ENCODE measurements at places on chromosomes 13 and 19.
A peak's percentile ranks its signal among the peaks of the same experiment; 100 is the strongest.

GRCh38 chr19:4183967-4184717 is 1.7 kb downstream of the ANKRD24 start:
- DNase-seq: peak; percentile 20

DNA sequence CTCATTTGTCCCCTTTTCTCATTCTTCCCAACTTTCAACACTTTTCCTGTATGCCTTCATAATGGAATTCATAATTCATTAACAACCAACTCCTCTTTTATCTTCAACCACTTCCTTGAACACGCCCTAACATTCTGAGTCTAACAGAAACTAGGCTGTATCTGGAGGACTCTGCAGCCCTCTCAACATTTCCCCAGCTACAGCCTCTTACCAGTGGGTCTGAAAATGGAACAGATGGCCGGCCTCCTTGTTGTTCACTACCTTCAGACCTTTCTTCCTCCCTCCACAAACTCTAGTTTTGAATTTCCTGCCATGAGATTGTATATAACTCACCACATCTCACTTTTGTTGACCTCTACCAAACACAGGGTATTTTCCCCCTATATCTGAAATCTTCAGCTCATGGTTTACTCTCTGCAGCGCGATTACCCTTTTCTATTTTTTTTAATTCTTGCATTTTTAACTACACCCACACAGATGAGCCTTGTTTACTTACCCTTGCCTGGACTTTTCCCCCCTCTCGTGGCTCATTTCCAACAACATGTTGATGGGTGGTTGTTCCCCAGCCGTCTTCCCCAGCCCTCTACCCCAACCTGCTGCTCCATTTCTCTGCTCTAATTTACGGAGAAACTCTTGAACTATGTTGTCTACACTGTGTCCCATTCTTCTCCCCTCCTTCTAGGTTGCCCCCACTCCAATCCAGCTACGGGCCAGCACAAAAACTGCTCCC is 846 bp downstream of the ZNF790 start:
- no peak for DNase-seq

DNA sequence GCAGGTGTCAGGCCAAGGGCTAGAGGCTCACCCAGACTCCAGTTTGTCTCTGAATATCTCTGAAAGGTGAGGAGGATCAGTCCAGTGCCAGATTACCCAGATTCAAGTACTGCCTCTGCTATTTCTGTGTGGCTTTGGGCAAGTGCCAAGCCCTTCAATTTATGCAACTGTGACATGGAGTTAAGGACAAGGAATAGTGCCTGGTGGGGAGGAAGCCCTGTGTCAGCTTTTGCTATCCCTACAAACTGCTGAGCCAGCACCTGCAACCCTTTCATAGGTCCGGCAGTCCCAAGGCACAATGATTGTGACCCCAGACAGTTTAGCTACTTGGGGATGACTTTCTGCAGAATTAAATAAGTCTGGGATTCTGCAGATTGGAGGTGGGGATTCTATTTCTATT is 123.0 kb downstream of the KL start:
- DNase-seq: peak; percentile 7

DNA sequence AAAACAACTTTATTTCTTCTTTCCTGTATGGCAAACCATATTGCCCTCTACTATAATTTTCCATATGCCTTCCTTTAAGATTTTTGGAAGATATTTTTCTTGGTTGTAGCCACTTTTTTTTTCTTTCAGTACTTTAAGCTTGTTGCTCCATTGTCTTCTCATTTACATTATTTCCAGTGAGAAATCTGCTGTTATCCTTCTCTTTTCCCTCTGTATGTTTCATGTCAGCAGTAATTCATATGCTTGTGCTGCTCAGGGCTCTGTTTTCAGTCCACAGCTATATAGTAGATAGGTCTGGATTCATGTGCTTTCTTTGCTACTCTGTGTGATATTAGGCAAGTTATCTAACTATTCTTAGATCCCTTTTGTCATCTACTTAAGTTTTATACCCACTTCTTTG is 267.6 kb downstream of the OXGR1 start:
- DNase-seq: no peak

GRCh38 chr19:10418235-10418484 is 2.2 kb upstream of the PDE4A start:
- DNase-seq: no peak

GRCh38 chr19:18100710-18101109 is 3.1 kb downstream of the MAST3 start:
- no peak for DNase-seq

DNA sequence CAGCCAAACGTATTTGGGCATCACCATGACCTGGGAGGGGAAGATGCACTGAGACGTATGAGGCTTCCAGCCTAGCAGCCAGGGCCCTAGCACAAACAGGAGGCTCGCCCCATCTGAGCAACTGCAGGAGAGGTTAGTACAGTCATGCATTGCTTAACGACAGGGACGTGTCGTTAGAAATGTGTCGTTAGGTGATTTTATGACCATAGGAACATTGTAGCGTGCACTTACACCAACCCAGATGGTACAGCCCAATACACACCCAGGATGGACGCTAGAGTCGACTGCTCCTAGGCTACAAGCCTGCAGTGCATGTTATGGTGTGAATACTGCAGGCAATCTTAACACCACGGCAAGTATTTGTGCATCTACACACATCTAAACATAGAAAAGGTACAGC is 9.3 kb downstream of the CD177 start:
- no peak for DNase-seq

DNA sequence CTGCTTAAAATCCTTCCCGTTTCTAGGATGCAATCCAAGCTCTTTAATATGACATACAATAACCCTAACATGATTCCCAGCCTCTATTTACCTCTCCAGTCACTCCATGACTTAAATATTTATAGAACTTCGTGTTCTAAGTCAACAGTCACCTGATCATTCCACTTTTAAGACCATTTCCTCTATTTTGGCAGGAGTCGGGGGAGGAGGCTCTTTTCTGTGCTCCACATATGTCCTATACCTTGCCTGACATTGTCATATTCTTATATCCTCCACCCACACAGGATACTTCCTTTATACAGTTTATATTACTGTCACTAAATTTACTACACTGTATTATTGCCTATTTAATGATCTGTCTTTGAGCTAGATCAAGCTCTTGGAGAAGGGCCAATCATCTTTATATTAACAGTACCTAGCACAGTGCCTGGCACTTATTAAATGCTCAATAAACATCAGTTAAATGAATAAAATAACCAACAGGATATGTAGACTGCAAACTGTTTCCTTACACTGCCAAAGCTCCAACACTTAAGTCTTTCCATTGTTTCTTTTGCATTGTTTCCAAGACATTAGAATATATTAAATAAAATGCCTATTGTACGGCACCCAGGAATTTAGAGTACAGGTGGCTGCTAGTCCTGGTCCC is 2.7 kb downstream of the ARGLU1 start:
- DNase-seq: no peak

- no peak for DNase-seq
Observed at GRCh38 chr19:49106648-49107135, 7.5 kb upstream of the LIN7B start.

DNA sequence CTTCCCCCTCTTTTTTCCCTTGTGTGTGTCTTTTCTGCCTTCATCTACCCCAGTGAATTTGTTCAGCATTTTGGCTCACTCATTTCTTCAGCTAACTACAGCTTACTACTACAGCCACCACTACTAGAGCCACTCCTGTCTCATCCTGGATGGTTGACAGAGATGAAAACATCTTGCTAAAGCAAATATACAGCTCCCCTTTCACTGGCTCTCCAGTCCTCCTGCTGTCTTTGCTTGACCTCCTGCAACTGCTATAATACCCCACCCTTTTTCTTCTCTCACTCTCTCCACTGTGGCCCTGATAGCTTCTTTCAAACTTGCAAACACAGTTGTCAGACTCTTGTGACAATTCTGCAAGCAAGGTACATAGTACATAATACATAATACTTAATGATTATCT is 523.6 kb downstream of the DCT start:
- no peak for DNase-seq
